Suprapubic skin (tissue), 4 donors: ENCODE measurements at places on chromosomes 13 and 19.

DNA sequence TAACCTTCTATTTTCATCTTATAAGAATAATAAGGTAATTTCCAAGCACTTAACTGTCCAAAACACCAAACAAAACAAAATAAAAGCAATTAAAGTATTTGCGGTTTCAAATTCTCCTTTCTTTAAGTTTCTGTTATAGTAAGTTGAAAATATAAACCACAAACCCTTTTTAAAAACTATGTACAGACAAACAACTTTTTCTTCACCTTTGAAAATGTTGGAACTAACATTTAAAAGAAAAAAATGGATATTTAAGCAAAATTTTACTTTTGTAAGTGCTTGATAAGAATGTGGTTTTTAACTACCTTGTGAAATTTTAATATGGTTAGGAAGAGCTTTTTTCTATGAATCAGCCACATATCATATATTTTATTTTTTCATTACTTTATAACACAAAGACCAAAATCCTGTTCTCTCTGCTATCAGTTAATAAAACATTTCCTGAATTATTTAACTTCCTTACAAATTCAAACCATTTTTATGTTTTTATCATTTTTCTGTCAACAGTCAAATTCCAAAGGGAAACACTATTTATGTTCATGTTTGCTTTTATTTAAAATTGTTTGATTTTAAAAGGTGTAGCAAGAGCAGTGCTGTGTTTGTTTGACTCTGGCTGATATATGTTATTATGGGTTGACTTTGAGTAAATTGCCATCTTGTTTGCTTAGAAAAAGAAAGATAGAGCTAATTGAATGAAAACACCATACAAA lies 554.1 kb upstream of the KLHL1 start:
- no peak for DNase-seq

- DNase-seq: no peak
Measured at GRCh38 chr13:68846663-68847062, 1261.0 kb upstream of the ATXN8OS start.

GRCh38 chr19:41297628-41298347 lies 12.2 kb upstream of the CCDC97 start:
- DNase-seq: no peak

- DNase-seq: no peak
Measured at GRCh38 chr13:97921176-97921816, 32.2 kb upstream of the IPO5 start.

- peak; percentile 67 for DNase-seq
Measured at GRCh38 chr19:3725640-3726310, 17.6 kb downstream of the TJP3 start.

GRCh38 chr13:85431720-85432119 lies 367.5 kb downstream of the SLITRK6 start:
- no peak for DNase-seq

DNA sequence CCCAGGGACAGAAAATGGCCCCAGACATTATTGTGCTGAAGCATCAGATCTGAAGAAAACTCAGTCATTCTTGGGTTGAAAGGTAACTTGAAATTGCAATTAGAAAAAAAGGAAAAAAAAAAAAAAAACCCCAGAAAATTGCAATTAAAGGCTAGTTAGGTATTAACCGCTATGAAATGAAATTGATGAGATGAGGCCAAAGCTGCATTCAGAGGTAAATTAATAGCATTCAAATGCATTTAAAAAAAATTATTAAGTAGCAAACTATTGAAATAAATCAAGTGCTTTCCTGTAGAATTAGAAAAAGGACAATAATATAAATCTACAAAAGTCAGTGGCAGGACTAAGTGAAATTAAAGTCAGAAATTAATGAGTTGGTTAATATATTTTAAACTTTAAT lies 6.4 kb downstream of the PGLS start:
- no peak for DNase-seq

DNA sequence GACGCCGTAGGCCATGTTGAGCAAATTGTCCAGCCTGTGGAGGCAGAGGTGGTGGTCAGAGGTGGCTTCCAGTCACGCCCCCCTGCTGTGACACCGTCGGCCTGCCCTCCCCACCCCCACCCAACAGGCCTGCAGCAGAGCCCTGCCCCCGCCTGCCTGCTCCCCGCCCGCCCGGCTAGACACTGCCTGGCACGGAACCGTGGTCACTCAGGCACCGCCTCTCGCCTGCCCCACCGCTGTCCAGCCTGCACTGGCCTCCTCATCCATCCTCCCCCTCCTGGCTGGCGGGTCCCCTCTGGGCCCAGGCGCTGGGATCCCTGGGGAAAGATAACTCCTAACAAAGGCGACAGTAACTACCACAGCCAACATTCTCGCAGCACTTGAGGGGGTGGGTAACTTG lies 21.7 kb downstream of the PRKCSH start:
- DNase-seq: no peak

DNA sequence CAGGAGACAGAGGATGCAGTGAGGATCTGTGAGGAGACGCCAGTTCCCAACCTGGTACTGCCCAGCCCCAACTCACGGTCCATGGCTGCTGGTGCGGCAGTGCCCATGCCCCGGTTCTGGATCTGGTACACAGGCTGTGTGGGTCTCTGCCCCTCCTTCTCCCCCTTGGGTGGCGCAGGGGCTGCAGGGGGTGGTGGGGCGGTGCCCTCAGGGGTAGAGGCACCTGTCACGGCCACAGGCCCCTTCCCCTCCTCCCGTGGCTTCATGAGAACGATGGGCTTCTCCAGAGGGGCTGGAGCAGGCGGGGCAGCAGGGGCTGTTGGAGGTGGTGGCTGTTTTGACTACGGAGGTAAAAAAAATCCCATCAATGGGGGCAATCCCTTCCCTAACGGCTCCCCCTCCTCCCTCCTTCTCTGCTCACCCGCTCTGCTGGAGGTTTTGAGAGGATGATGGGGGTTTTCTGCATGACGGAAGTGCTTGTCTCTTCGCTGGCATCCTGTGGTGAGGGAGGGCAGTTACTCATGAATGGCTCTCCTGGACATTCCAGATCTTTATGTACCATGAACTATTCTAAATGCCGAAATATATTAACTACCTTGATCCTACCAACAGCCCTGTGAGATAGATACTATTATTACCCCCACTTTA lies 7.1 kb downstream of the SMG9 start:
- no peak for DNase-seq

GRCh38 chr19:48858984-48859710 lies 9.3 kb downstream of the PLEKHA4 start:
- DNase-seq: no peak

- no peak for DNase-seq
Measured at GRCh38 chr19:58229255-58229639, 533 bp downstream of the ZNF544 start.

DNA sequence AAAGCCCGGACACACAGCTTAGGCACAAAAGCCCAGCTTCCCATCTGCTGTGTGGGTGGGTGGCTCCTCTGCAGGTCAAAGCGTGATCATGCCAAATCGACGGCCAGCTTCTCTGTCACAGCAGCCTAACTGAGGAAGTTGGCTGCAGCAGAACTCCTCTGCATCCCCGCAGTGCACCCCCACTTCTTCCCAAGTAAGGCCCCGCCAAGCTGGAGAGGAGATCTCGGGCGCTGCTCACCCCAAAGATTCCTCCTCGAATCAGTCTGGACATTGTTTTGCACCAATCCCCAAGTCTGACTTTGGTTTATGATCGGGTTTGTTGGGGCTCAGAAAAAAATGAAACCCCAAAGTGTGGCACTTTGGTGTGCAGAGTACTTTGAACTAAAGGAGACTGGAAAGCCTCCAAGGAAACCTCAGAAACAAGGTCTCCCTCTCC lies 19.7 kb upstream of the CPB2 start:
- no peak for DNase-seq
